Activated CD4-positive, alpha-beta T cell treated with anti-CD3 and anti-CD28 coated beads, Interleukin-10, Interleukin-2, amounts not matched to agents 100 ng/mL and 50 ng/mL, durations not matched to agents 16 hours and 8 hours (primary cell): ENCODE measurements at places on chromosomes 1 and 21.

- no peak for DNase-seq
These were observed 107.6 kb downstream of the CCDC185 start for GRCh38 chr1:223500560-223501425.

DNA sequence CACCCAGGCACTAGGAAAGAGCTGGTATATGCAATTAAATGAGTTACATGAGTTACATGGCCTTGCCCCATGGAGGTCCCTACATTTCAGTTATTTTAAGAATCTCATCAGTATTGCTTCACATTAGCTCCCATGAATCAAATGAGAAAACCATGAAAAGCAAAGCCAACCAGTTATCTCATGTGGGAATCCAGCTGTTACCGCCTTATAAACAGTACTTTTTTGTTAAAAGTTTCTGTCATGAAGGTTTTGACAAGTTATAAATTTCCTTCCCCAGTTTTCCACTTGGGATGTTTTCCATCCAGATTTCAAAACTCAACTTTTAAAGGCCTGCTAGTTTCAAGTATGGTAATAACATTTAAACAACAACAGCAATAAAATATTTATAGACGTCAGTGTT is 544.8 kb downstream of the NUF2 start:
- DNase-seq, result no peak

DNA sequence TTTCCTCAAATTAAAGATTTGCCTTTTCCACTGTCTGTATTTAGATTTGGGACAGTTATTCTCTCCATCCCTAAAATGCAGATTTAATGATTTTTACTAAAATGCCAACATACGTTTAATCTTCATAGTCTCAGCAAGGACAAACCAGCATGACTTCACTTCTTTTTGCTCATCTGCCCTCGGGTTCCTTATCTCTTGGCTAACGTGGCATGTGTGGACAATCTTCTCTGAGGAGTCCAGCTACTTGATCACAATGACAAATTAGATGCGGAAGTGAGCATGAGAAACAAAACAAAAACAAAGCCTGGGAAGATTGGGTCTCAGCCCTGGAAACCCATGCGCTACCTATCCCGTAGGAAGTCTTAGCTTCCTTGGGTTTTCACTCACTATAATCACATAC is 1.0 kb downstream of the MRAP start:
- no peak for DNase-seq

GRCh38 chr1:99110140-99111041 is 105.7 kb upstream of the PLPPR5 start:
- DNase-seq, result no peak

DNA sequence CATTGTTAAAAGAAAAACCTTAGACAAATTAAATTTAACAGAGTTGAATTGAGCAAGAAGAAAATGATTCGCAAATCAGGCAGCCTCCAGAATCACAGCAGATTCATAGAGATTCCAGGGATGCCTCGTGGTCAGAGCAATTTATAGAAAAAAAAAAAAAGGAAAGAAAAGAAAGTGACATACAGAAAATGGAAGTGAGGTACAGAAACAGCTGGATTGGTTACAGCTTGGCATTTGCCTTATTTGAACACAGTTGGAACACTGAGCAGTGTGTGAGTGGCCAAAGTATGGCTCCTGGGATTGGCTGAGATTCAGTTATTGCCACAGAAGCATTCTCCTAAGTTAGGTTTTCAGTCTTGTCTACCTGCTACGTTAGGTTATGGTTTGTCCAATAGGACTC is 9.1 kb upstream of the C21orf91 start:
- no peak for DNase-seq

DNA sequence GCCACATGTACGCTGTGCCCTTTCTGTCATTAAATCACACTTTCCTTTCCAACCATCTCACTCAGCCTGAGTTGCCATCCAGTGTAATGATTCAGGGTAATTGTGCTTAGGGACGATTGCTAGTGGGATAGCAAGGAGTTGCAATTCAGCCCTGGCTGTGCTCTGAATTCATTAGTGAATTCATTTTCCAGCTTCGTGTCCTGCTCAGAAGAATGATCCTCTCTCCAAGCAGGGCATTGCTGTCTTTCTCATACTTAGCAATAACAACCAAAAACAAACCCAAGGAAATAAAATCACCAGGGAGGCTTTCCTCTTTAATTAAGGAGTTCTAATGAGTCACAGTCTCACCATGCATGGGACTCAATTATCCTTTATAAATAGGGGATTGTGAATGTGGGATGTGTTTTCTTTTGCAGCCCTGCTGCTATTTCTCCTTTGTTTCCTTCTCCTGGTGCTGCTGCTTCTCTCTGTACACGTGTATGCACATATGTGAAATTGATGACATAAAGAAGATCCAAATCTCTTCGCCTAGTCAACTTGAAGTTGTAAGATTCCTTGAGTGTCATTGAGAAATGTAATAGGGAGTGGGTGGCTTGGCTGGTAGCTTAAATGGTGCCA is 167.0 kb downstream of the TSEN15 start:
- DNase-seq, result no peak
